Lung (tissue), 17 donors: ENCODE measurements at places on chromosomes 12 and 14. TPM values are rescaled to one million over a fixed set of nuclear protein-coding genes. Genes with fewer than 3 reads are reported as not detected.

Gene FIGNL2
- 0.71 TPM for polyA plus RNA-seq

Gene WSCD2
- 0.08 TPM for polyA plus RNA-seq

Gene PRKD1
- 5.2 TPM for polyA plus RNA-seq

Gene EPYC
- not detected for polyA plus RNA-seq

- DNase-seq = peak; percentile 2
Observed at GRCh38 chr12:111687255-111687654, 1.4 kb downstream of the ACAD10 start.

Gene ZDHHC22
- 0.02 TPM for polyA plus RNA-seq

Gene BATF
- 15.2 TPM for polyA plus RNA-seq

DNA sequence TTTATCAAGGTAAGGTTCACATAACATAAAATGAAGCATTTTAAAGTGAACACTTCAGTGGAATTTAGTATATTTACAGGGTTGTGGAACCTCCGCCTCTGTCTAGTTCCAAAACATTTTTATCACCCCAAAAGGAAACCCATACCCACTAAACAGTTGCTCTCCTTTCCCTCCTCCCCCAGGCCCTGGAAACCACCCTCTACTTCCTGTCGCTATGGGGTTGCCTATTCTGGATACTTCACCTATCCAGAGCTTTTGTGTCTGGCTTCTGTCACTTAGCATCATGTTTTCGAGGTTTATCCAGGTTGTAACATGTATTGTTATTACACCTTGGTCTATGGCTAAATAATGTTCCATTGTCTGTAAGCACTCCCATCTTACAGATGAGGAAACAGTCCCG is 27.7 kb upstream of the ZFP36L1 start:
- DNase-seq = no peak

- DNase-seq = no peak
Observed at GRCh38 chr14:33696165-33696564, 254.7 kb downstream of the EGLN3 start.

Gene SHMT2
- 97.0 TPM for polyA plus RNA-seq

- no peak for DNase-seq
Observed at GRCh38 chr14:100466111-100466856, 120.9 kb downstream of the BEGAIN start.

GRCh38 chr12:2937500-2937899 is 21.7 kb upstream of the TEAD4 start:
- no peak for DNase-seq

GRCh38 chr12:87160848-87161601 is 868.2 kb downstream of the C12orf50 start:
- no peak for DNase-seq

DNA sequence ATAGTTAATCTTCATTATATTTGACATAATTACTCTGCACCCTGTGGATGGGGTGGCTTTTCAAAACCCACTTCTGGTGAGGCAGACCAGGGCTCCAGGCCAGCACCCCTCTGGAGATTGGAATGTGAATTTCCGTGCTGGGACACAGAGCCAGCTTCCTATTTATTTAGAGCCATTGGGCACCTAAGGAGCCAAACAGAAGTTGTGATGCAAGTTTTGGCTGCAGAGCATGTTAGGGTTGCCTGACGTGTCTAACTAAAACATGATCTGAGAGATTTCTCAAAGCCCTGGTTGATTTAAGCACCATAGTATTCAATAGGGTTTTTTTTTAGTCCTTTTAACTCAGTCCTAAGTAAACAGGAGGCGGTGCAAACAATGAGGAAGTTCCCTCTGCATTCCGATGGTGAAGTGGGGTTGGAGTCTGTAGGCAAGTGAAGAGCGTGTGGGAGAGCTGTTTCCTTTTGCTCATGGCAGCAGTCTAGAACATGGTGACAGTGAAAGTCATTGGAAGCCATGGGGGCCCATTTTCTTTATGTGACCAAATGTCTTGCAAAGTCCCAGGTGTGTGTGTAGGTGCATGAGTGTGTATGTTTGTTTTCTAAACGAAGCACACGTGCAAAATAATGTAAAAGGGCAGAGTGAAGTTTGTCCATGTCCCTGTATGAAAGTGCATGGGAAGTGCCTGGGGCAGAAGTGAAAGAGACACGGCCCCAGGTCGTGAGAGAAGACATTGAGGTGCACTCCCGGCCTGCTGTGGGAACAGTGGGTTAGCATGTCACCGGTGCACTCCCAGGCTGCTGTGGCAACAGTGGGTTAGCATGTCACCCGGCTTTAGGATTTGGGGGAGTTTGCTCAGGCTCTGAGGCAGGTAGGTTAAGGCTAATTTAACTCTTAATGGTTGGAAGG is 117.7 kb downstream of the PRKCH start:
- DNase-seq = peak; percentile 75

GRCh38 chr12:50157259-50157658 is 9.9 kb downstream of the CERS5 start:
- DNase-seq = no peak

Gene SERPINA12
- not detected for polyA plus RNA-seq

- no peak for DNase-seq
Observed at GRCh38 chr14:51604073-51604472, 47.6 kb upstream of the FRMD6 start.

DNA sequence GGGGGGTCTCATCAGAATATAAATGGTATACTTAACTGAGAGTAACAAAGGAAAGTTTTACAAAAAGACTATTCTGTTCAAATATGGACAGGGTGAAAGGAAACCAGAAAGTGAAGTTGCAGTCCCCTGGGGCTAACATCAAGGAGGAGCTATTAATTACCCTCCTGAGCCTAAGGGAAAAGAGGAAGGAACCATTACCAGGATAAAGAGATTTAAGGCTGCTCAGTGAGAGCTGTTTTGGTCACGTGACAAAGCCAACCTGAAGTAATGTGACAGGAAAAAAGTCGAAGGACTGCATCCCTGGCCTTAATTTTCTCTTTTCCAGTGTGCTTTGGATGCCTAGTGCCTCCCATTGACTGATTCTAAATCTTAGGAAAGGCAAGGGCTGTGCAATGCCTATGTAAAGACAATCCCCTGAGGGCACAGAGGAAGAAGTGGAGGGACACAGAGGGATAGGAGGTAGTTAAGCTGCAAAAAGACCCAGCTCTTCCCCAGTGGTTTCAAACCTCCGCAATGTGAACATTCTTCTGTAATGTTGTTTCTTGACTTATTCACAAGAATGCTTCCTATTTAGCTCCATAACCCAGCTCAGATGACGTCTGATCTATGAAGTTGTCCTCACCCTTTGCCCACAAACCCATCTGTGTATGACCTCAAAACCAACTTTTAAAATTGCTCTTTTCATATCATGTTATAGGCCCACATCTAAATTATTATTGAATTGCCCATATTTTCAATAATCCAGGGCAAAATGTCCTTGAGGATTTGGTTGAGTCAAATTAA is 187.7 kb upstream of the DCN start:
- DNase-seq = no peak

DNA sequence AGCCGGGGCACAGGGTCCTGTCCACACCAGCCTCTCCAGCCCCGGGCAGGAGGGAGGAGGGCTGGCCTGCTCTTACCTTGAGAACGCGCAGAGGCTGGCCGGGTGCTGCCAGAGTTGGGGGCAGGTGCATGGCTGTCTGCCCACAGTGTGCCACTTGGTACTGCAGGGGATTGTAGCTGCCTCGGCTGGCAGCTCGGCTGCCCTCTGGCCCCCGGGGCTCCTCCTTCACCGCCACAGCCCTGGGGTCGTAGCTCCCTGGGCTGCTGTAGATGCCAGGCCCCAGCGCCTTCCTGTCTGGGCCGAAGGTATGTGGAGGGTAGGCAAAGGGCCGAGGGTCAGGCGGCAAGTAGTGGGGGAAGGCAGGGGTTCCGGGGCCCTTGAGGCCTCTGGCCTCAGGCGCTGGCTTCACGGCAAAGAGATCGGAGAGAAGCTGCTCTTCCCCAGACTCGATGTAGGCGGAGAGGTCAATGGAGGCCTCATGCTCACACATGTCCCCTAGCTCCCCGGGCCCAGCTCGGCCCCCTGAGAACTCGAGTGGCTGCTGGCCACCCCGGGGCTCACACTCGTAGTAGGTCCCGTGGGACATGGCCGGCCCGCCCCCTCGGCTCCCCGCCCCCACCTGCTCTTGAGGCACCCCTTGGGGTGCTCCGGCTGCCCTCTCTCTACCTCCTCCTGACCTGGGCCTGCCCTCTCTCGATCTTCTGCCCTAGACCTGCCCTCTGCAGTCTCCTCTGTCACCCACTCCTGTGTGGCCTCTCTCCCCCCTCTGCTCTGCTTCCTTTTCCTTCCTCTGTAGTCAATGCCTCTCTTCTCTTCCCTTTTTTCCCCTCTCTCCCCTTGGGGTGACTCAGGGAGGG is at the start of gene CEBPE:
CEBPE (minus strand) TSS at position 750 of the 857 bp plus-strand sequence; CDS start at position 586, 164 bp downstream.
- DNase-seq = no peak

Gene CLEC7A
- 45.4 TPM for polyA plus RNA-seq

DNA sequence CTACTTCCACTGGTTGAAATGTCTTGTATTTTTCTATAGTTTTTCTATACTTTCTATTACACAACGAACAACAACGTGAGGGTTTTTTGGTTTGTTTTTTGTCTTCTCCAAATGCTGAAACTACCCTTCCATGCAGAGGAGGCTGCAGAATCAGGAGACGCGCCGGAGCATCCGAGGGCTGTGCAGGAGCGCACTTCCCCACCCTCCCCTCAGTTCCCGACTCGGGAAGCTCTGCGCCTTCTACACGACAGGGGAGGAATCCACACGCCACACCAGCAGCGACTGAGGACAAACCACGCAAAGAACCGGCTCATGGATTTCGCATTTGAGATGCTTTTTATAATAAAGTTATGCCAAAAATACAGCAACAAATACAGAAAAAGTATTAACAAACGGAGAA is 30.9 kb downstream of the SLC15A4 start:
- no peak for DNase-seq

- no peak for DNase-seq
Observed at GRCh38 chr12:52054231-52054832, 3.1 kb downstream of the NR4A1 start.

- no peak for DNase-seq
Observed at GRCh38 chr12:82698708-82699564, 12.2 kb downstream of the TMTC2 start.

DNA sequence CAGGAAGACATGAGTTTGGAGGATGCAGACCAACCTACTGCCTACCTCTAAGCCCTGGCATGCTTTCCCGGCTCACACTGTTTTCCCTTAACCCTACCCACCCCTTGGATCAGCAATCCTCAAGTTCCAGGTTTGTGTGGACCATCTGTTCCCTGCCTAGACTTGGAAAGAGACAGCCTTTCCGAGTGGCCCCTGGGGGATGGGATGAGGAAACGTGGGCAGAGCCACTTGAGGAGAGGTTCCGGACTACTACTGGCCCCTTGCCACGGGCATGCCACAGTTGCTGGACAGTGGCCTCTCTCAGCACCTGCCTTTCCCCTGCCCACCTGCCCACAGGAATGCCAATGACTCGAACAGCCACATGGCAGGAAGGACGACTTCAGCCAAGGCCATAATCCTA is 135.9 kb downstream of the SLC15A4 start:
- no peak for DNase-seq

GRCh38 chr12:42482041-42482747 is 107.4 kb downstream of the PRICKLE1 start:
- DNase-seq = peak; percentile 92

DNA sequence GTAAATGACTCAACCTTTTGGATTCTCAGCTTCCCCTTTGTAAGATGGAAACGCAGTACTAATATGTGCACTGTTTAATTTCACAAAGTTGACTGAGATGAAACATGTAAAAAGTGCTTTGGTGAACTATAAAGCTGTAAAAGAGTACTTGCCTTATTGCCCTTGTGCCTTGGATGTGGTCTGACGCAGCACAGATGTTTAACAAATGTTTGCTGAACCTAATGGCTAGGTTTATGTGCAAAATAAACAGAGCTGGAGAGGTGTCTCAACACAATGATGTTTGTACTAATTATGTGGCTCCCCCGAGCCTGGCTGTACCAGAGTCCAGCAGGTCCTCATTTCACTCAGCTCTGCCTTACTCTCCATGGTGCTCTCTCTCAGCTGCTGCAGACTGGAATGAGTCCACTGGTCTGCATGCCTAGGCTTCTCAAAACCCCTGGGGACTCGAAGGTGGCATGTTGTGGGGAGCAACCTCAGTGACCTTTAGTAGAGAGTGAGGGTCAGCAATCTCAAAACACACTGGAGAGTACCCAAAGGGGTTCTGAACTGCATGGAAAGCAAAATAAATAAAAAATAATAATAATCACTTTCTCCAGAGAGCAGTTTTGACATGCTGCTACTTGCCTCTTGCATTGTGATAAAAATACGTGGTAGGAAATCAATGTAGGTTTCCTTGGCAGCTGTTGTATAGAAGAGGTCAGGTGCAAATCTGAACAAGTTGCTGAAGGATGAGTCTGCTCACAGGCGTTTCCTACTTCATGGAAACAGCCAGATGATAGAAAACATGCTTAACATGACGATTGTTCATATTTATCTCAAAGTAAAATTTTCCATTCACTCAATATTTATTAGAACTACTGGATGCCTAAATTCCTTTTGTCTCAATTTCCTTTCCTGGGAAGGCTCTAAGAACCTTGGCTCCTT is 8.5 kb upstream of the AMIGO2 start:
- no peak for DNase-seq

DNA sequence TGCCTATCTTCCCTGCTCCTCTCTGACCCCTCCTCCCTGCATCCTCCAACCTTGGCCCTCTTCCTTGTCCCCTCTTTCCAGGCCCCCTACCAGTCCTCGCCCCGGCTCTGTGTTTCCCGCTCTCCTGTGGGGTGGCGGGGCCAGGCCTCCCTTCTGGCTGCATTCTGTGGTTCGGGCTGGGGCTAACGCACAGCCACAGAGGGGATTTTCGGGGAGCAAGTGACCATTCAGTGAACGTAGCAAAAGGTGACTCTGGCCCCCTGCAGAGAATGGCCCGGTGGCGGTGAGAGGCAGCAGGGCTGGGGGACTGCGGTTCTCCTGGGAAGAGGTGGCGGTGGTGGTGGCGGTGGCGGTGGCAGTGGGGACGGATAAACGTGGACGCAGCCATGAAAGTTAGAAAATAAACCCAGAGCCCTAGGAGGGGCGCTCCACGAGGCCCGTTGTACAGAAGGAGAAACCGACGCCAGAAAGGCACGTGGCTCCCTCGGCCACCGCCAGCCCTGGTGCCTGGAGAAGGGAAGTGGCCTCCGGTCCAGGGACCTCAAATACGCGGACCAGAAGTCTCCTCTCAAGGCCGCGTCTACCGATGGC is 269.6 kb downstream of the ADGRD1 start:
- no peak for DNase-seq

DNA sequence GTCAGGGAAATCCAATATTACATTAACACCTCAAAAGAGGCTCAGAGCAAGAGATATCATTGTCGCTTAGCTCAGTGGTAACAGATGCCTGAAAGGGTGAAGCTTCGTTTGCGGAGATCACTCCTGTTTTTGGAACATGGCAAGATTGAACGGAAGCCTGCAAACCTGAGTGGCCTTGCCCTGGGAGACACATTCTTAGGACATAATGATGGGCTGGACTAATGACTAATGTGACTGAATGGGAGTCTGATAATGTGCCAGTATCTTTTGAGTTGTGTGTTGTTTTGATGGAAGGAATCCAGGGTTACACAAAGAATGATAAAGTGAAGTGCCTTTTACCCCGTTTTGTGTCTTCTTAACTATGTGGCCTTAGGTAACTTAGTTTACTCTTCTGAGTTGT is 109.3 kb upstream of the IFNG-AS1 start:
- DNase-seq = no peak
